ENCODE measurements at places on chromosomes 13 and 19.
A peak's percentile ranks its signal among the peaks of the same experiment; 100 is the strongest.

GRCh38 chr13:90750021-90750420 lies 597.5 kb upstream of the MIR17HG start:
- DNase-seq, result no peak

GRCh38 chr13:80011448-80012212 lies 329.3 kb downstream of the SPRY2 start:
- DNase-seq, result no peak

DNA sequence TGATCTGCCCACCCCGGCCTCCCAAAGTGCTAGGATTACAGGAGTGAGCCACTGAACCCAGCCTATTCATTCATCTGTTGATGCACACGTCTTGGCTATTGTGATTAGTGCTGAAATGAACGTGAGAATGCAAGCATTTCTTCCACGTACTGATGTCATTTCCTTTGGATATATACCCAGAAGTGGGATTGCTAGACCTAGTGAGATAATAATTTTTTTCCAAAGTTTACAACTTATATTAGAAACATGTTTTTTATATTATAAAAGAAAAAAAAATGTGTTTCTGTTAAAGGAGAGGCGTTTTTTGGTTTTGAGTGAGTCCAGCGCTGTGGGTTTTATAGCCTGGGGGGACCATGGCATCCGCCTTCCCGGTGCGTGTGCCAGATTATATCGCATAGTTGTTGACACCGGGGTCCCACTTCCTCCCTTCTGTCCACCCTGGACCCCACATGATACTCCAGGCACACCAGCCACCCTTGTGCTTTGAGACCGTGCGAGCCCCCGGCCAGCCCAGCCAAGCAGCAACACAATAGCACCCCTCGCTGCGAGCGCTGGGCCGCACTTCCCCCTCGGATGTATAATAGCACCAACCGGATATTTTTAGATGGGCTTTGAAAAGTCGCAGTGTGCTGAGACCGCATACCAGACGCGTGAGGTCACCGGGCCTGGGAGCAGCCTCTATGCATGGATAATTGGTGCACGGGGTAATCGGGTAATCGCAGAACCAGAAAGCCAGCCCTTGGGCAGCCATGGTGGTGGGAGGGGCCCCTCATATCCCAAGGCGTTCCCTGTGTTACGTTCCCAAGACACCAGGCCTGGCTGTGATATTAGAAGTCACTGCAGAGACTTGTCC lies 59.6 kb downstream of the MYO9B start:
- peak; percentile 92 for DNase-seq

- DNase-seq, result no peak
These were observed 14.3 kb upstream of the ZNF429 start for GRCh38 chr19:21491146-21491545.

DNA sequence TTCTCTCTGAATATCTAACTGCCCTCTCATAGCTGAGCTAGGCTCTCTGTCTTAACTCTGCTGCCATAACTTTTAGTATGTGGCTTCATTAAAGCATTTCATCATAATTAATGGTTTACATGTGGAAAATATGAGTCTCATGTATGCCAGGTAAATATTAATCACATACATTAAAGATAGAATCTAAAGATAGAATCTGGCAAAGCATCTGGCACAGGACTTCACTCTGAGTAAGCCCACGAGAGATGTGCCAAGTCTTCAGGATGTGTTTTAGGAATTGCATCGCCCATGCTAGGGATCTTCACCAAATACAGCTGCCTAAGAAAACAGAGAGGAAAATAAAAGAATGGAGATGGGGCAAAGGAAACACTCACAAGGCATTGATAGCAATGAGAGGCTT lies 285.8 kb downstream of the DIAPH3 start:
- peak; percentile 58 for DNase-seq

GRCh38 chr19:10327793-10328192 lies 5.5 kb downstream of the RAVER1 start:
- DNase-seq, result no peak

GRCh38 chr13:40306817-40307216 lies 359.6 kb downstream of the FOXO1 start:
- no peak for DNase-seq
